HTR-8/SVneo (cell line): ENCODE measurements at places on chromosomes 7 and 10.

DNA sequence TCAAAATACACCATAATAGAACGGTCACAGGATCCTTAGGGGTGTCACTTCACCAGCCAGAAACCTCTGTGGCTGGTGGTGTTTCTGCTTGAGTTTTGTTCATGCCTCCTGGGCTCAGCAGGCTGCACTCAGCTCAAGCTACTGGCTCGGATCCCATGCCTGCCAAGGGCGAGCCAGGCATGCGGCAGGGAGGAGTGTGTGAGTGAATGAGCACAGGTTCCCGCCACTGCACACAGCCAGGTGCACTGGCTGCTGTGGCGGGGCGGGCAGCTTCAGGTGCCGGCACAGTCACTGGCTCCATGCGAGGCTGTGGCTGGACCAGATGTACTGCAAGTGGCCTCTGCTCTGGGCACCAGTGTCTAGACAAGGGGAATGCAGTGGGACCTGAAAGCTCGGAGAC lies 29.5 kb downstream of the CLDN12 start:
- DNase-seq: no peak

DNA sequence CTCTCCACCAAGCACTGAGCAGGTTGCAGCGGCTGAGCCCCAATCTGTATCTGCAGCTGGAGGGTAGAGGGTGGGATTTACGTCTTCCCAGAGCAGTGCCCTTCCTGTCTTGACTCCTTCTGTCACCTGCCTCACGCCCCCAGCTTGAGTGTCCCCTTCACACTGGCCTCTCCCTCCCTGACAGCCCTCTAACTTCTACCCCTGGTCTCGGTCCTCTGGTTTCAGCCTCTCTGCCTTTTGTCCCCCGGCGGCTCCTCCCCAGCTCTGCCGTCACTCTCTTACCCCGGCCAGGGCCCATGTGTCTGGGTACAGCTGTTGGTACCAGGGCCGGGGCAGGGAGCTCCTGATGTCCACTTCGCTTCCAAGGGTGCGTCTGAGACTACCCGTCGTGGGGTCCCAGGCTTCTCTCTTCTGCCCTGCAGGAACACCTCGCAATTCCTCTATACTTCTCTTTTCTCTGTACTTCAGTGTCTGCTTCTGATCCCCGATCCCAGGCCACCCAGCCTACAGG lies 654 bp downstream of the MUC3A start:
- DNase-seq: no peak

- DNase-seq: no peak
These were observed 6.7 kb upstream of the TPST1 start for GRCh38 chr7:66198469-66198868.

DNA sequence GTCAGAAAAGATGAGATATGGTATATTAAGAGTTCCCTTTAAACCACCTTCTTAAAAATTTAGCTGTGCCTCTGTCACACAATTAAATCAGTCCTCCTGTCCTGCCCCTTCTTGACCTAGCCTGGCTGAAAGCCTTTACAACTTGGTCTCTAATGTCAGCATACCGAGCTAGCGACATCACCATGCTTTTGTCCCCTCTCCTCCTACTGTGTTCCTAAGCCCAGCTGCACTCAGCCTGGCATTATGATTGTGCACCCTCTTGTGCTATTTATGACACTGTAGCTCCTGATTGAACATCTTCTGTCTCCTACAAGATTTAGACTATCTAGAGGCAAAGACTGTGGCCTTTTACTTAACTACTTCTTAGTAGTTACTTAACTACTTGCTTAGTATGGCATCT lies 29.2 kb downstream of the TDRD1 start:
- peak; percentile 3 for DNase-seq

- DNase-seq: no peak
These were observed 394.4 kb upstream of the SEMA3A start for GRCh38 chr7:84589012-84589411.

DNA sequence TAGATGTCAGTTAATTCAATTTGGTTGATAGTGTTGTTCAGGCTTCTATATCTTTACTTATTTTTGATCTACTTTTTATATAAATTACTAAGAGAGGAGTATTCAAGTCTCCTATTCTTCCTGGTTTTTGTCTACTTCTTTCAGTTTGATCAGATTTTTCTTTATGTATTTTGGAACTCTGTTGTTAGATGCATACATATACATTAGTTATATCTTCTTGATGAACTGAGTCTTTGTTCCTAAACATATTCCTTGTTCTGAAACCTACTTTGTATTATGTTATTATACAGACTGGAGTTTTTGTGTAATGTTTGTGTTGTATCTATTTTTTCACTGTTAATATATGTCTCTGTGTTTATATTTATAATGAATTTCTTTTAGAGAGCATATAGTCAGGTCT lies 118.8 kb downstream of the LRMDA start:
- DNase-seq: no peak
